ENCODE measurements at places on chromosomes 5 and 9.

DNA sequence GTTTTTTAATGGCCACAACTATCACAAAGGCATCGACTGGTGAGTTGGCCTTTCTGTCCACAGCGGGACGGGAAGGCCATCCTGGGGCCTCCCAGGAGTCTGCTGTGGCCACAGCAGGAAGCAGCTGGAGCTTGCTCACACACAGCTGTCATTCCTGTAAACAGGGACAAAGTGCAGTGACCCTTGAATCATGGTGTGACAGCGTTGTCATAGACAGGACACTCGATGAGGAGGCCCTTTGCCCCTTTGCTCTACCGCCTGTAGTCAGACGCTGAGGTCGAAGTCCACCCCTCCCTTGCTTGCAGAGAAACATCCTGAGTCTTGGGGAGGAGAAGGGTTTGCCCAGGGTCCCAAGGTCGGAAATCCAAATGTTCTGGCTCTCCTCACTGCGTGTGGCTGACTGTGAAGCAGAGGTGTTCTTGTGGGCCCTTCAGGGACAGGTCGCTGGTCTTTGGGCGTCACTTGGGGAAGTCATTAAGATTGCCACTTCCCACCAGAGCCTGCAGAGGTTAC lies 35.1 kb downstream of the NDST1 start:
- DNase-seq: no peak

GRCh38 chr9:90645721-90646120 lies 3.1 kb upstream of the DIRAS2 start:
- DNase-seq: no peak

DNA sequence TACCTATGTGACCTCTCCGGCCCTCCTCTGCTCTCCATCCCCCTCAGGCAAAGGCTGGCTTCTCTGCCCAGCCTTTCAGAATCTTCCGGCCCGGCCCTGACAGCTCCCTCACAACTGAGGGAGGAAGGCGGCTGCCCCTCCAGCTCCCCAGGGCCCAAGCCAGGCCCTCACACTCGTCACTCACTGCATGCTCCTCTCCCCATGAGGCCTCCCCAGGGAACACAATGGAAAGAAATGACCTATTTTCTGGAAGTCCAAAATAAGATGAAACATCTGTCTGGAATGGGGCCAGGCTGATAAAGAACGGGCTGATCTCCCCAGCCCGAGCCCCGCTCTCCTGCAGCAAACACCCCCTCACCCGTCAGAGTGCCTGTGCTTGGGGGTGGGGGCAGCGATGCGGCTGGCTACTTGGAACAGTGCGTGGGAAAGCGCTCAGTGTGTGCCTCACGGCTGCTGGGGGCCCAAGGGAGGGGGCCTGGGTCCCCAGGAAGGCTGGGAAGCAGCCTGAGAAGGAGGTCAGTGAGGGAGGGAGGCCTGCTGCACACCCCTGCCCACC lies 11.3 kb downstream of the PDGFRB start:
- DNase-seq: no peak

DNA sequence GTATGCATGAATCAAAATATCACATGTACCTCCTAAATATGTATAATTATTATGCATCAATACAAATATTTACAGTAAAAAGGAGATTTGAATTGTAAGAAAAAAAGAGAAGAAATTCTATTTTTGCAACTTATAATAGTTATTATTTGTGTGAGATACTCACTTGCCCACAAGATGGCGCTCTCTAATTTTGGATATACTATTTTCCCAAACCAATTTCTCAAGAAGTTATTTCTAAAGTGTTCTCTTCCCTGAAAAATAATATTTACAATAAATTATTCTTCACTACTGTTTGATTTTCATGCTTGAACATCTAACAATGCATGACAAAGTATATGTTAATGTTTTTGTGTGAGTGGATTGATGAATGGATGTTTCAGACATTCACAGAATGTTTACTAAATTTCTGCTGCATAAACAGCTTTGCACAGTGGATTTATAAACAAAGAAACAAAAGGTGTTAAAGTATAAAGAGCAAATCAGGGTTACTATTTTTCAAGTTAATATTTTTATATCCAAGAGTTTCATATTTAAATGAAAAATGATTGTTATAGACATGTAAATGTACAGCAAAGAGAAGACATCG lies 503.4 kb downstream of the PDE4D start:
- no peak for DNase-seq

- no peak for DNase-seq
These were observed 114.2 kb upstream of the ICE1 start for GRCh38 chr5:5308319-5308718.

GRCh38 chr5:174151599-174152181 lies 106.2 kb downstream of the NSG2 start:
- DNase-seq: no peak

All from T-helper 2 cell (primary cell).